Fibroblast of skin of back (primary cell): ENCODE measurements at places on chromosomes 16 and 17.

- no peak for DNase-seq
Measured at GRCh38 chr17:49576917-49577649, 1.4 kb downstream of the NXPH3 start.

GRCh38 chr16:29743475-29743826 lies 2.3 kb downstream of the C16orf54 start:
- DNase-seq: no peak

GRCh38 chr16:1678500-1679098 lies 520 bp downstream of the JPT2 start:
- peak; percentile 39 for DNase-seq

DNA sequence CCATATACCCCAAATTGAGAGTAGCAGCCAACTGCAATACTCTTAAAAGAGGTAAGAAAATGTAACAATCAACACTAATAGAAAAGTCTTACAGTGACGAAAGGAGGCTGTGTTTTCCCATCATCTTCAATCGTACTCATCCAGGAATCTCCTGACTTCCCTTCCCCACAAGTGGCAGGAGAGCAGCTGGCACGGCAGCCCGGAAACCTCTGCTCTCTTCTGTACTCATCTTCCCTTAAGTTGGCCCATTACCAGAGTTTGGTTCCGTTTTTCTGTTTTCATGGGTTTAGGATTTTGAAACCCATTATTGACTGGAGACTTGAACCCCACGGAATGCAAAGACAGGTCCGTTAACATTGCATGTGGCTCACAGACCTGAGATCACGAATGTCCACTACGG lies 11.7 kb upstream of the CD300H start:
- DNase-seq: no peak

- DNase-seq: no peak
Measured at GRCh38 chr17:39018267-39019134, 51.3 kb upstream of the FBXO47 start.

DNA sequence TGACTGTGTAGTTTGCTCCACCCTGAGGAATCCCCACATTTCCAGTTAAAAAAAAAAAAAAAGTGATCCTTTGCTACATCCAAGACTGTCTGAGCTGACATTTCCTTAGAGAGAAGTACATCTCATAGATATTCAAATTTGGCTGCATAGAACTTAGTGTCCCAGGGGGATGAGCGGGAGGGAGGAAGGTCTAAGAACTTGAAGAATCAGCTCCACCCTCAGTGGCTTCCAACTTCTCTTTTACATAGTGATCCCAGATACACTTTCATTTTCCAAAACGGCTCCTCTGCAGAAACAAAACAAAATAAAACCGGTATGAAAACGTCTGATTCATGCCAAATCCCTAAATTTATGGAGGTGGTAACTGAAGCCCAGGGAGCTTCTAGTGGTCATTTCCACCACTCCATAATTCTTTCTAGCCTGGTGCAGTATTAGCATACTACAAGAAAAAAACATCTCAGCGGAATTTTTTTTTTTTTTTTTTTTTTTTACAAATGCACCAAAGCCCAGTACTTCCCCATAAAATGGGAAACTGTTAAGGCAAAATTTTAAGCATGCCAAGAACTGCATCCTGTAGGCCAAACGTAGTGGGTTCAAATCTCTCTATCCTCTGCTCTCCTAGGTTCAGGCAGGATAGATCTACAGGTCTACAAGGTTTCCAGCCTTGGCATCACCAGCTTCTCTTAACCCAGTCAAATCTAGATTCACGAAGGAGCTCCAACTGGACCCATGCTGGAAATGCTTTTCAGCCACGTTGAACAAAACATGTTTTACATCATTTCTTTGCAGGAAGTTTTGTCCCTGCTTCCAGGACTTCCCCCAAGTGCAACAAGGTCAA lies 29.3 kb downstream of the MAF start:
- DNase-seq: peak; percentile 6

- no peak for DNase-seq
Measured at GRCh38 chr16:17448640-17449638, 21.8 kb downstream of the XYLT1 start.

- peak; percentile 95 for DNase-seq
Measured at GRCh38 chr17:62791235-62791734, 16.8 kb downstream of the MARCHF10 start.

DNA sequence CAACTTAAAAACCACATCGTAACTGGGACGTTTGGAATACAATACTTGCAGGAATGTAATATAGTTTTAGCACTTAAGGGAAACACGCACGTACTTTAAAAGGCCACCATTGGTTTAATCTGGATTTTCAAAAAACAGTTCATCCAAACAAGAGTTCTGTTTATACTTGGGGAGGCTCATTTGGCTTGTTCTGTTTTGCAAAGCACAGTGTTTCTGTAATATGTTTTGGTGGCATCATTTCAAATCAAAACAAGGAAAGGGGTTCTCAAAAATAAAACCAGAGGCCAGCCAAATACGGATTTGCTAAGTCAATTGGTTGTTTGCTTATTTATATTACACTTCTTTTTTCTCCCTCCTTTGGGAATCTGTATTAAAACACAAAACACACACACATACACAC lies 656.1 kb upstream of the SOX9 start:
- no peak for DNase-seq

DNA sequence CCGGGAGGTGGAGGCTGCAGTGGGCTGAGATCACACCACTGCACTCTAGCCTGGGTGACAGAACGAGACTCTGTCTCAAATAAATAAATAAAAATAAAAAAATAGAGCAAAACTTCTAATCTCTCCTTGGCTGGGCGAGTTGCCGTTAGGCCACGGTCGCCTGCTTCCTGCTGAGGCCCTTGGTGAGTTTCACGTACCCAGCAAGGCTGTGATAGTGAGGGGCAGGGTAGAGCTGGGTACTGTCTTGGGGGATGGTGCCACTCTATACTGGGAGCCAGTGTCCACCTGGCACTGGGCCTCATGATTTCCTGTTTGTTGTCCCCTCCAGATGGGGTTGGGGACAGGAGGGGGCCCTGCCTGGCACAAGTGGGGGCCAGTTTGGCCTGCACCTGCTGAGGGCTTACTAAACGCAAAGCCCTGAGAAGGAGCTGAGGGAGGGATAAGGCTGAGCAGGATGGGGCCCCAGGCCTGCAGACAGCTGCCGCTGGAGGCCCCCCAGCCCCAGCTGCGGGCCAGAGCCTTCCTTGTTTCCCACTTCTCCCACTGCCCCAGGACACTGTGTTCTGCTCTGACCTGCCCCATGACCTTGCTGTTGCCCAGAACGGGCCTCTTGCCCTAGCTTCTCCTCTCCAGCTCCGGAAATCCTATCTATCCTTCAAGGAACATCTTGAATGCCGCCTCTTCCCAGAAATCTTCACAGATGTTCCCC lies 25.4 kb downstream of the GJD3 start:
- DNase-seq: no peak

GRCh38 chr17:81858967-81859905 lies 1.1 kb downstream of the P4HB start:
- DNase-seq: no peak

DNA sequence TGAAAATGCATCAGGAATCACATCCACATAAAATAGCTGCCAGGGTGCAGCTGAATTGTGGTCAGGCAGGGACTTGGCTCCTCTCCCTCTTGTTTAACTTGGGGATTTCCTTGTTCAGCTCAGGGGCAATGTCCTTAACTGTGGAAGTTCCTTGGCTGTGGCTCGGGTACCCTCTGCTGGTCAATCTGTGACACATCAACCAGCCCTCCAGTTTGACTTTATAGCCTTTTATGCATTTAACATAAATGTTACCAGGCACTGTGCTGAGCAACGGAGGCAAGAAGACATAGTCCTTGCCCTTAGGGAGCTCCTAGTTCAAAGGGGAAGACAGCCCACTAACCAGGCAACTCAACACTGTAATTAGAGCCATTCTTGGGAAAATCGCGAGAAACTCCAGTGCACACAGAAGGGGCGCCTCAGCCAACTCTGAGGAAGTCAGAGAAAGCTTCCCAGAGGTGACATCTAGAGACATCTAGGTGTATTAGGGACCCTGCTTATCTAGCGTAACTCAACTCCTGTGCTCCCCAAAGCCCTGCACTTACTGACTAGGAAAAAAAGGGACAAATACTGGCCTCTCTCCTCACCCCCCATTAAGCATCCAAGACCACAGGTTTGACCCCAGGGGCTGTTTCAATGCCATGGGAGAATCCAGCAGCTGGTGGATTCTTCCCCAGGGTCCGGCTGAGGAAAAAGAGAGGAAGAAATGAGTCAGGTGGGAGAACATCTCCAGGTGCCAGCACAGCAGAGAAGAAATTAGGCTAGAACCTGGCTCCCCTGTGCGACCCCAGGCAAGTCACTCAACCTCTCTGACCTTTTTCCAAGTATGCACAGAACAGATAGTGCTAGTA lies 17.3 kb upstream of the EEF2K start:
- DNase-seq: peak; percentile 80

DNA sequence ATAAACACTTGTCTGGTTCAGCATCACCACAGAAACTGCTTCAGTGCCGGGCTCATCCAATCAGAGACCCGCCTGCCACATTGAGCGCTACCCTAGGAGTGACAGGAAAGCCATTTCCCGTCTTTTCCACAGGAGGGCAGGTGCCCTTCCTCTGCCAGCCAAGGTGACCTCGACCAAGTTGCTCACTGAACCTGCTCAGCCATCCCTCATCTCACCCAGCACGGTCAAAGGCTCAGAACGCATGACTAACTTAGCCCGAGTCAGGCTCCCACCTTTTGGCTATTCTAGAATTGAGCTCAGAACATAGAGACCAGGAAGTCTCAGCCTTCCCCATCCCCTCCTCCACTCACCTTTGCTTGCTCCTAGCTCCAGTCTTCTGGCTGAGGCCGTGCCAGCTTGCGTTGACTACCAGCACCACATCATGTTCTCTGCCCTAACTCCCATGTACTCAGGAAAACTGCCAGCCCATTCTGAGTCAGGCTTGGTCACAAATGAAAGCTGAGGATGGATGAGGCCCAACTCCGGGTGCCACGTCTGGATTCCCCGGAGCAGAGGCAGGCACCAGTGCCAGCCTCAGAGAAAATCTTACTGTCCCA lies 15.6 kb downstream of the MRPS23 start:
- DNase-seq: no peak

DNA sequence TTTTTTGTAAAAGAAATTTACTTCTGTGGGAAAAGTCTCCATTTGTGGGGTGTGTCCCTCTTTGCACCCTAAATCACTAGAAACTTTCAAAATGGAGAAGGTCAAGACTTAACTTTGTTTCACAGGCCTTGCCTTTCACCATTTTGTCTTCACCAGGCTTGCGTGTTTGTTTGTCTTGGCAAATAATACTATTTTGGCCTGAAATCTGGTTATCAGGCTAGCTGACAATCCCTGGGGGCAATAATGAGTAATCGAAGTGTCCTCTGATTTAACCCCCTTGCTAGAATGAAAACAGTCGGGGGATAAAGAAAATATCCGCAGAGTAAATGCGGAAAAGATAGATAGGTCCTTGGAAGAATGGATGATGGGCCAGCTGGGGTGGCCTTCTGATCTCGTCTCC lies 34.5 kb downstream of the SLC39A11 start:
- peak; percentile 61 for DNase-seq

DNA sequence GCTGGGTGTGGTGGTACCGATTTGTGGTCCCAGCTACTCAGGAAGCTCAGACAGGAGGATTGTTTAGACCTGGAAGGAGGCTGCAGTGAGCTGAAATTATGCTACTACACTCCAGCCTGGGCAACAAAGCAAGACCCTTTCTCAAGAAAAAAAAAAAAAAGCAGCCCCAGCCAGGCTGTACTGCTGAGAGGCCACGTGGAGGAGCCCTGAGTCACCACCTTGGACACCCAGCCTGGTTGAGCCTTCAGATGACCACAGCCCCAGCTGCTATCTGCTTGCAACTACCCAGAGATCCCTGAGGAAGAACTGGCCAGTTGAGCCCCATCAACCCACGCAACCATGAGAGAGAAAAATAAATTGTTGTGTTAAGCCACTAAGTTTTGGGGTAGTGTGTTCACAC lies 23.6 kb upstream of the GPRC5C start:
- DNase-seq: no peak

GRCh38 chr17:9907883-9908648 lies 3.0 kb upstream of the RCVRN start:
- DNase-seq: no peak

GRCh38 chr16:65309354-65309753 lies 187.5 kb upstream of the CDH11 start:
- no peak for DNase-seq

GRCh38 chr17:53058031-53058430 lies 764.7 kb upstream of the KIF2B start:
- no peak for DNase-seq

DNA sequence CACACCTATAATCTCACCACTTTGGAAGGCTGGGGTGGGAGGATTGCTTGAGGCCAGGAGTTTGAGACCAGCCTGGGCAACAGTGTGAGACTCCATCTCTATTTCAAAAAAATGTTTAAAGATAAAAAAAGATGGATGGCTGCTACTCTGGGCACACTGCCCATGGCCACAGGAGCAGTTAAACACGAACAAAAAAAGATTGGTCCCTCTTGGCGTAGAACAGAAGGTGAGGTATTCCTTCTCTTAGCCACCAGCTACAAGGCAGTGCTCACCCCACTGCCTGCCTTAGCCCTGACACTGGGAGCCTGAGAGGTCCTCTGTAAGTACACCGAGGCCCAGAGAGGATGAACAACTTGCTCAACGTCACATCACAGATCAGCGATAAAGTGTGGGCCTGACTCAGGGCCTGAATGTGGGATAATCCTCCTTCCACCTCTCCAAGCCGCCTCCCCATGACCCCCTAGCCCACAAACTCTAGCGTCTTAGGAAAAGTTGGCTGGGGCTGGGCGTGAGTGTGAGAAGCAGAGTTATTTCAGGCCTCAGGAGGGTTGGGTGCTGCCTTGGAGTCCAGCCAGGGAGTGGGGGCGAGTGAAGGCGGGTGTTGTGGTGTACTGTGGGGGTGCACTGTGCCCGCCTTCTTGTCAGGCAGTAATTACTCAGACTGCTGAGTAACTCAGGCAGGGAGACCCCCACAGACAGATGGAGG lies 2.3 kb upstream of the DPH1 start:
- no peak for DNase-seq
